Natural killer cell treated with Interleukin-12 subunit alpha and Interleukin-12 subunit beta and Interleukin-15 and Interleukin-18, amount 100 ng/mL, for 72 hours (primary cell): ENCODE measurements at places on chromosomes 1 and 21. TPM values are rescaled to one million over a fixed set of nuclear protein-coding genes. Genes with fewer than 3 reads are reported as not detected.
A peak's percentile ranks its signal among the peaks of the same experiment; 100 is the strongest.

KRTAP10-5 gene
- total RNA-seq = not detected

GJA8 gene
- not detected for total RNA-seq

NSL1 gene
- 44.7 TPM for total RNA-seq

BRINP2 gene
- total RNA-seq = not detected

RHEX gene
- total RNA-seq = 0.86 TPM

NBPF3 gene
- total RNA-seq = 6.6 TPM

CD84 gene
- 3.8 TPM for total RNA-seq

TEDDM1 gene
- total RNA-seq = not detected

KCNJ15 gene
- not detected for total RNA-seq

STYXL2 gene
- not detected for total RNA-seq

HCRTR1 gene
- not detected for total RNA-seq

TRIM46 gene
- 9.3 TPM for total RNA-seq

ITPKB gene
- 35.2 TPM for total RNA-seq

DNA sequence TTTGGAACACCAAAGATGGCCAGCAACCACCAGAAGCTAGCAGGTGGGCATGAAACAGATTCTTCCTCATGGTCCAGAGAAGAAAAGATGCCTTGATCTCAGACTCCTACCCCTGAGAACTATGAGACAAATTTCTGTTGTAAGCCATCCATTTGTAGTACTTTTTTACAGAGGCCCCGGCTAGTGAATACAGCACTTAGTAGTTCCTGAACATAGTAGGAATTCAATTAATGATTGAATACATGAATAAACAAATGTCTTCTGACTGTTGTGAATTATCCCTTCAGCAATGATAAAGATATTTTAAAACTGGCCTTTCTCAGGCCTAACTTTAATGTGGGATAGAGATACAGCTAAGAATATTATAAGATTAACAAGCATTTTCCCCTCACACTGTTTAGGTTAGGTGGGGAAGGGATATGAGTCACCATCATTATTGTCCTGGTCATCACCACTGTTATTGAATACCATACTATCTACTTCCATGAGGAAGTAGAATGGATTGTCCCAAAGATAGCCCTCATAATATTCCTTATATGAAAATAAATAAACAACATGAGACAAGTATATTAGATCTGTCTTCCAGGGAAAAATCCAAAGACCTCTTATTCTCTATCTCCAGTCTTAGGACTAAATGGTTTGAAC lies 51.4 kb downstream of the ADCY10 start:
- no peak for DNase-seq

GRCh38 chr1:56881417-56881816 lies 26.8 kb downstream of the C8A start:
- DNase-seq = no peak

DNA sequence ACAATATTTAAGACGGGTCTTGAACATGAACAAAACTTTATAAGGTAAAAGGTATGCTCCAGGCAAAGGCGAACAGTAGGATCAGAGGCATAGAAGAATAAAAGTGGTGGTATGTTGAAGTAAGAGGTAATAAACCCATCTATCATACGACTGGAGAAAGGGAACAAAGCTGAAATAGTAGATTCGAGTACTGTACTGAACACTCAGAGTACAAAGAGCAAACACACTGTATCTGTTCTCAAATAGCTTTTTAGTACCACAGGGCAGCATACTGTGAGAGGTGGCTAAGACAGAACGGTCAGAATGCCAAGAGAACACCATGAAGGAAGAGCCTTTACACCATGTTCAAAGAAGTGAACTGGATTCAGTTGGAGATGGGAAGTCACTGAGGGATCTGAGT lies 83.2 kb downstream of the EPS15 start:
- DNase-seq = no peak

- no peak for DNase-seq
Observed at GRCh38 chr1:160046494-160047110, 14.8 kb upstream of the PIGM start.

- no peak for DNase-seq
Observed at GRCh38 chr1:229385853-229386456, 43.1 kb upstream of the CCSAP start.

GRCh38 chr1:75727571-75727970 lies 3.1 kb downstream of the ACADM start:
- DNase-seq = no peak

DNA sequence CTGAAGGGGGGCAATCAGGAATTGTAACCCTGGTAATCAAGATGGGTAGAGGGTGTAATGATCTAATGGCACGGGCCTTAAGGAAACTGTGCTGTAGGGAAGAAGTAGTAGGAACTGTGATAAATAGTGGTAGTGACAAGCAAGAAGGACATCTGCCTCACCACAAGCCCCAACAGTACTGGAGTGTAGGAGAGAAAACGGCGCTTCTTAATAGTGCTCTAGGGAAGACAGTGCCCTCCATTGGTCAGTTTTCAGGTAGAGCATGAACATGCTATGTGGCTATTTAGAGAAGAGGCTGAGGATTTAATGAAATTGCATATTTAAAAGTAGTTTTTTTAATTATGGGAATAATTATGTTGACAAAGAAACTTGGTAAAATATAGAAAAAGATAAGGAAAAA lies 32.2 kb downstream of the SLC30A7 start:
- DNase-seq = no peak

DNA sequence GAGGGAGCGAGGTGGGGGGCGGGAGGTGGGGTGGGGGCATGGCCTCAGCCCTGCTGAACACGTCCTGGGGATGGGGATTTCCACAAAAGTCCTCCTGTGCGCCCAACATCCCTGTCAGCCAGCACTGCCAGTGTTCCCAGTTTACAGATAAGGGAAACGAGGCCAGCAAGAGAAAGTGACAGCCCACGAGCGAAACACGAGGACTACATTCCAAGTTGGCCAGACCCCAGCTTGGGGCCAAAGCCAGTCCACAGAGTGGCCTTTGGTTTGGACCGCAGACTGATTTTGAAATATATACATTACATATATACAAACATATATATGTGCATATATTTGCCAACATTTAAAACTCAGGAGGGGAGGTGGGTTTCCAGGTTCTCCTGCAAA lies 5.0 kb downstream of the FBXO2 start:
- no peak for DNase-seq

- no peak for DNase-seq
Observed at GRCh38 chr1:190904091-190904695, 426.5 kb upstream of the BRINP3 start.

DNA sequence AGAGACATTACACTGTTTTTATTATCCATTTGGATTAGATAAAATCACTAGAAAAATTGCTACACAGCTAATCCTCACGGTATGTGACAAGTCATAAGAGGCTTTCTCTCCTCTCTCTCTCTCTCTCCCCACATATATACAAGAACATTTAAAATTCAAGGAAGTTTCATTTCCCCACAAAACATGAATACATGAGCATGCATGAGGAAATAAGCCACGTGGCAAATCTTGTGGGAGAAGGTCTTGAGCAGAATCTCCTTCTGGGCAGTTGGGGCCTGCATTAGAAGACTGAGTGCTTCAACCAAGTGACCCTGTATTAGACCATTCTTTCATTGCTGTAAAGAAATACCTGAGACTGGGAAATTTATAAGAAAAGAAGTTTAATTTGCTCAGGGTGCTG lies 1313.1 kb downstream of the MRPL39 start:
- DNase-seq = no peak

- DNase-seq = no peak
Observed at GRCh38 chr1:110544753-110545152, 25.8 kb upstream of the KCNA10 start.

DNA sequence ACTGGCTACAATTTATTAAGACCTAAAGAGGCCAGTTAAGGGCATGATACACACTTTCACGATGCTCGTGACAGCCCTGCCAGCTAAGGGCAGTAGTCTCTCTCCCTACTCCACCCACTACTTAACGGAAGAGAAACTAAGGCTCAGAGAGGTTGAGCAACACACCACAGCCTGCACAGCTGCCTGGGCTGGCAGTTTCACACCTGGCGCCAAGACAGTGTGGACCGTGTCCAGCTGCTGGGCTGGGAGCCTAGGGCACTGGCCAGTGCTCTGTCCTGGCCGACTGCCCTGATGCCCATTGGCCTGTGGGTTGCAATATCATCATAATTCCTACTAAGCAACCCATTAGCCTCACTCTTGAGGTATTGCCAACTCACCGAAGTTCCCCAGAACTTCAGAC lies 27.6 kb downstream of the TENT5C start:
- DNase-seq = no peak

DNA sequence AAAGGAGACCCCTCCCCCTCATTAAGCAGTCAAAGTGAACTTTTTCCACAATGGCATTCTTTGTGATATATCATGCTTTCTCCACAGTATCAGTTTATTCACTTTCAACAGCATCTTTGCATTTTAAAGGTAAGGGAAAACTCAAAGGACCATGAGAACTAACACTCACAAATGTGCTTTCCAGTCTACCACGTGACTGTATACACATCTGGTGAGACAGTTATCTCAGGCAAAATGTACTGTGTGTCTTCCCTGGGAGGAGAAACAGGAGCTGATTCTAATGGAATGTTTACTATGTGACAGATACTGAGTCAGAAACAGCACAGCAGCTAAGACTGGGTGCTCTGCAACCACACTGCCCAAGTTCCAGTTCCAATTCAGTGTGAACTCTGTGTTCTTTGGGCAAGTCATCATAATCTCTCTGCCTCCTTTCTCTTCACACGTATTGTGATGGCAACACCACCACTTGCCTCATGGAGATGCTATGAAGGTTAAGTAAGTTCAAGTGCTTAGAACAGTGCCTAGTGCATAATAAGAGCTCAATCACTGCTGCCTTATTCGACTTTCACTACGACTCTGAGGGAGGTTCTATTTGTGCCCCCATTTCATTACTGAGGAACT lies 79.0 kb downstream of the SLC45A1 start:
- DNase-seq = no peak

DNA sequence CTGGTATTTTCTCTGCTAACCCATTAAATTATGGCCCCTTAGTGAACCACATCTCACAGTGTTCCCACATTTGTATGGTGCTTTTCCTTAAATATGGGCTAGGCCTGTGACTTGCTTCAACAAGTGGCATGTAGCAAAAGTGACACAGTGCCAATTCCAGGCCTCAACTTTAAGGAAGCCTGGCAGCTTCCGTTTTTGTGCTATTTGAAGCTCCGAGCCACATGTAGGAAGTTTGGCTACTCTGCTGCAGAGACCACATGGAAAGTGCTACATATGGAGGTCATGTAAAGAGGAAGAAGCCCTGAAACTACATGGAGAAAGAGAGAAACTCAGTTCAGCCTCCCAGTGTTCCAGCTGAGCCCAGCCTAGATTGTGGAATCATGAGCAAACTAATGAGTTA lies 28.5 kb upstream of the DR1 start:
- no peak for DNase-seq

GRCh38 chr1:31939484-31940329 lies 1.5 kb upstream of the PTP4A2 start:
- DNase-seq = peak; percentile 90

GRCh38 chr1:10539411-10540043 lies 64.8 kb downstream of the PEX14 start:
- DNase-seq = no peak

- no peak for DNase-seq
Observed at GRCh38 chr1:55447488-55447887, 232.3 kb upstream of the USP24 start.

DNA sequence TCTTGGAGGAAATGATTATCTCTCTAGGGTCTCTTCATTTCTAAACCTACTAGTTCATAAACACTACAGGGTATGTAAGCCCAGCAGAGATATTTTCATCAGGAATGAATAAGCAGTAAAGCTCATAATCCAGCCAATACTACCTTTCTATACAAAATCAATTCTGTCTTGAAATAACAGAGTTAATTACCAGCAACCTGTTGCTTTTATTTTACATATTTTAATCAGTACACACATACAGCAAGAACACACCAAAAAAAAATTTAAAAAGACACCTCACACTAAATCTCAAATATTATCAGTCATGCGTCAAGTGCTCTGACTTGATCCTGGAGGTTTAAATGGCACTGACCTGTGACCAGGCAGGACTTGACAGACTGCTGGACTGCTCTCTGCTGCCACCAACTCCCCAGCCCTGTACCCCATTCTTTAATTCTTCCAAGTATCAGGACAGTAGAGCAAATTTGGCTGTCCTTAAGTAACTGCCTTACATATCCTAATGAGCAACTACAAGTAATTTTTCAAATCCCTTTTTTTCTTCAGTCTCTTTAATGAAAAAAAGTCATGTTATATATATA lies 98.5 kb downstream of the CDC42BPA start:
- DNase-seq = no peak

GRCh38 chr1:109252893-109253802 lies 3.8 kb downstream of the CELSR2 start:
- no peak for DNase-seq

GRCh38 chr1:44559330-44559729 lies 115.0 kb downstream of the TMEM53 start:
- DNase-seq = no peak

DNA sequence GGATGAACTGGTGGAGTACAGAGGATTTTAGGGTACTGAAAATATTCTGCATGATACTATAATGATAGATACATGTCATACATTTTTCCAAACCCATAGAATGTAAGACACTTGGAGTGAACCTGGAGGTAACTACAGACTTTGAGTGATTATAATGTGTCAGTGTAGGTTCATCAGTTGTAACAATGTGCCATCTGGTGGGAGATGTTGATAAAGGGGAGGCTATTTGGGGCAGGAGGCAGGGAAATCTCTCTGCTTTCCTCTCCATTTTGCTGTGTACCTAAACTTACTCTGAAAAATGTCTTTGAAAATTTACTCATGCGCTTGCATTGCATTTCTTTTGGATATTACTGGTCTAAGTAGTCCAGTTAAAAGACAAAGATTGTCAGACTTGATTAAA lies 35.2 kb downstream of the PTBP2 start:
- no peak for DNase-seq

- DNase-seq = no peak
Observed at GRCh38 chr21:31727181-31727580, 4.7 kb downstream of the SCAF4 start.

DNA sequence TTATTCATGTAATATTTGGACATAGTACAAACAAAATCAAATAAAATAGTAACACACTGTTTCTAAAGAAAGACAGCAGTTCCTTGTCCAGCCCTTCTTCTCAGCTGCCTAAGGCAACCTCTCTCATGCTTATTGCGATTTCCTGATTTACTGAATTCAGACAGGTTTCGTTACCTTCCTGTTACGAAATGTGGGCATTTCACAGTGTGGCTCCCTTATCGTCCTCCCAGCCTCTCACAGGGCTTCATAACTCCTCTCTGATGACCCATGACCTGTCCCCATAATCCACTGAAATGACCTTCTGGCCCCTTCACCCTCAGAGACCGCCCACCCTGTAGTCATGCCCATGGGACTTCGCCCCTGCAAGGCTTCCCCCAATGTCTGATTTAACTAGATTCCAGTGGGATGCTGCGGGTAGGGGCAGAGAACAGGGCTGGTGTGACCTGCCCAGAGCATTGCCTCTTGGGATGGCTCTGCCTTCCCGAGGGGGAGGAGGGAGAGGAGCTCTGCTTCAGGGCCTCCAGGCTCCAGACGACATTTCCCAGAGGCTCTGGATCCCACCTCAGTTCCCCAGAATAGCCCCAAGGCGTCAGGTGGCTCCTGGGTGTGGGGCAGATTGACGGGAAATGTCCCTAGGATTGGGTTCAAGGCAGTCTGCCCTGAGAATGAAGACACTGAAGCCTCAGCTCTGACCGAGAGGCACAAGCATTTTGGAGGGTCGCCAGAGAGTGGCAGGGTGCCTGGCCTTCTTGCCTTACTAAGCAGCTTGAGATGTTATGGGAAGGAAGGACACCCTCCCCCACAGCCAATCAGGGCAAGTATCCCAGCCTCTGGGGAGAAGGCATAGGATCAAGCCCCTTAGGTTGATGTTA lies 20.6 kb downstream of the PADI2 start:
- DNase-seq = no peak

GRCh38 chr1:44895919-44896734 lies 53.1 kb upstream of the PTCH2 start:
- DNase-seq = no peak

GRCh38 chr1:203175827-203176241 lies 208 bp upstream of the MYBPH start:
- no peak for DNase-seq
